ENCODE measurements at places on chromosomes 13 and 19.

- DNase-seq = no peak
Measured at GRCh38 chr13:59300355-59301173, 863.2 kb downstream of the DIAPH3 start.

DNA sequence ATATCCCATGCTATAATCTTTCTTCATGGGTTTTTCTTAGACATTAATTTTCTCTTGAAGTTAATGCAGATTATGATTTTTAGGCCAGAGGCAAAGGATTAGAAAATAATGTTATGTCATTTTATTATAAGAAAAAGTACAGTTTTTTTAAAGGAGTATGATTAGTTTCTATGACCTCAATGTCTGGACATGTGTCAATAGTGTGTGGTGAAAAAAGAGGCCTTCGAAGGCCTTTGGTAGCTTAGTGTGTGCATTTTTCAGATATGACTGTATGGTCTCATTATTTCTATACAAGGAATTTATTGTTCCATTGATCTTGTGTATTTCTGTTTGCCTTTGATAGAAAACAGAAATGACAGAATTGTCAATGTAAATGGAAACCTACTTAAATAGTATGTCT lies 195.6 kb downstream of the GPC5 start:
- DNase-seq = no peak

GRCh38 chr13:32881074-32881776 lies 135.0 kb upstream of the KL start:
- DNase-seq = no peak

DNA sequence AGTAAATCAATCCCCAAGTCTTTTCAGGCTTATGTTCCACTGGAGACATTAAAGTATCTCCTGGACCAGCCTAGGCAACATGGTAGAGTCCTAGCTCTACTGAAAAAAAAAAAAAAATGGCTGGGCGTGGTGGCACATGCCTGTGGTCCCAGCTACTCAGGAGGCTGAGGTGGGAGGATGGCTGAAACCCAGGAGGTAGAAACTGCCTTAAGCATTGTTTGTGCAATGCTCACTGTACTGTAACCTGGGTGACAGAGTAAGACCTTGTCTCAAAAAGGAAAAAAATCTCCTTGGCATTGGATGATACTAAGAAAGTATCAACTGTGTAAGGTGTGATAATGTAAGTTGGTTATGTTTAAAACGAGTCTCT lies 8.8 kb downstream of the KLK8 start:
- no peak for DNase-seq

DNA sequence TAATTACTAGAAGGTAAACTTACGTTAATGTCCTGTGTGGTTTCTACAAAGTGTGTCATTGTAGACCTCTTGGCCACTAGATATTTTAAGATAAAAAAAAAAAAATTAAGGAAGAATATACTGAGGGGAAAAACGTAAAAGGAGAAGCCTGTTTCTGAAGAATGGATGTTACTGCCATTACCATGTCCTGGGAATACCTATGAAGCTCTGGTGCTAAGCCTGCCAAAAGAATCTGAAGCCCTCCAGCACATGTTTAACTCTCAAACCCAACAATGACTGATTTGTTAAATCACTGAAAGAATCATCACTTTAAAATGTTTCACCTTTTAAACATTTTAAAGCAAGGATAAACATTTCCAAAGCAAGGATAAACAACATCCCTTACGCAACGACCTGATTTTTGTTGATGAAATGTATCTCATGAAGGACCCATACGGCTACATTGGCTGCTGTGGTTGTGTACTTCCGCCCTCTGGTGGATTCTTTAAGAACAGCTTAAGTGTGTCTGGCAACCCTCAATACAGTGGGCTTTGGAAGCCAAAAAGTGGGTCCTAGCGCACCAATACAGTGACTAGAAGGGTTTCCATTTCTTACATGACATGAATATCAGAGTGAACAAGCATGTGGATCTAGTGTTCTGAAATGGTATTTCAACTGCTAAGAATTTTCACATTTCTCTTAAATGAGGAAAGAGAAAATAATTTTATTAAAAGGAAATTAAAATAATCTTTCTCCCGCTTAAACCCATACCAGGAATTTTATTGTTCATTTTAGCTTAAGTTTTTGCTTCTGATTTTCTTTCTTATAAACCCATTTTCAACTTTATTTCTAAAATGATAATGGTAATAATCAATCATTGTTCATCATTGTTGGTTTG lies 74.5 kb upstream of the RAP2A start:
- DNase-seq = no peak

- DNase-seq = no peak
Measured at GRCh38 chr13:108342369-108343289, 73.1 kb downstream of the TNFSF13B start.

- no peak for DNase-seq
Measured at GRCh38 chr13:97982286-97982685, 28.8 kb downstream of the IPO5 start.

GRCh38 chr19:51079481-51080110 lies 3.1 kb downstream of the KLK14 start:
- no peak for DNase-seq

- DNase-seq = no peak
Measured at GRCh38 chr13:59094181-59094580, 1069.5 kb downstream of the DIAPH3 start.

DNA sequence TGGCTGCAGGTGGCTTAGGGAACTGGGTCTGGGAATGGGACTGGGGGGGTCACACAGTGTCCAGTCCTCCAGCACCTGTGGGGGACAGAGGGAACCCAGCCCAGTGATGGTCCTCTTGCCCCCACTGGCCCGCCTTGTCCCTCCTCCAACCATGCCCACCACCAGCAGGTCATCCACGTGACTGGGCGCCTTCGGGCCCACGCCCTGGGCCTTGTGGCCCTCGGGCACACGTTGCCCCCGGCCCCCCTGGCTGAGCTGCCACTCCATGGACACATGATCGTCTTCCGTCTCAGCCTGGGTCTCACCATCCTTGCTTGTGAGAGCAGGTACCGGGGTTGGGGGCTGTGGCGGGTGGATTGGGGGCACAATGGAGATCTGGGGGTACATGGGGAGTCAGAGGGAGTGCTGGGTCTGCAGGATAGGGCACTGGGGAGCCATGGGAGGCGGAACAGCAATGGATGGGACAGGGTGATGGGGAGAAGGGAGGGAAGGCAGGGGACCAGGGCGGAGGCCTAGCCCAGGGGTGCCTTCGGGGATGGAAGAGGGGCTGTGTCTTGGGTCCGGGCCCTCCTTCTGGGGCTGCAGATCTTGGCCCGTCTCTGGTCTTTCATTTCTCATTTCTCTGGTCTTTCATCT lies 9.1 kb downstream of the TMEM160 start:
- no peak for DNase-seq

DNA sequence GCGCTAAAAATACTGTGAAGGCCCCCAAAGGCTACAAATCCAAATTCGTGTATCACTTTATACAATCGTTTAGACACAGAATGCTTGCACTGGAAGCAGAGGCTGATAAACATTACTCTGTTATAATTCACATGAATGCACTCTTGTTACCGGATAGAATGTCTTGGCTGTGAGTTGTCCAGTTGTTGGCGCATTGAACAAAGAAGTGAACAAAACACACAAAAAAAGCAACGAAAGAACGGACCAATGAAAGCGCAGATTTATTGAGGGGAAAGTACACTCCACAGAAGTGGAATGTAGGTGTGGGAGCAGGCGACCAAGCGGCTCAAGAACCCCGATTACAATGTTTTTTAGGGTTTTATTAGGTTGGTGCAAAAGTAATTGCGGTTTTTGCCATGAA lies 529 bp upstream of the ZNF418 start:
- DNase-seq = no peak

- DNase-seq = no peak
Measured at GRCh38 chr13:73608157-73608516, 526.1 kb downstream of the KLF12 start.

DNA sequence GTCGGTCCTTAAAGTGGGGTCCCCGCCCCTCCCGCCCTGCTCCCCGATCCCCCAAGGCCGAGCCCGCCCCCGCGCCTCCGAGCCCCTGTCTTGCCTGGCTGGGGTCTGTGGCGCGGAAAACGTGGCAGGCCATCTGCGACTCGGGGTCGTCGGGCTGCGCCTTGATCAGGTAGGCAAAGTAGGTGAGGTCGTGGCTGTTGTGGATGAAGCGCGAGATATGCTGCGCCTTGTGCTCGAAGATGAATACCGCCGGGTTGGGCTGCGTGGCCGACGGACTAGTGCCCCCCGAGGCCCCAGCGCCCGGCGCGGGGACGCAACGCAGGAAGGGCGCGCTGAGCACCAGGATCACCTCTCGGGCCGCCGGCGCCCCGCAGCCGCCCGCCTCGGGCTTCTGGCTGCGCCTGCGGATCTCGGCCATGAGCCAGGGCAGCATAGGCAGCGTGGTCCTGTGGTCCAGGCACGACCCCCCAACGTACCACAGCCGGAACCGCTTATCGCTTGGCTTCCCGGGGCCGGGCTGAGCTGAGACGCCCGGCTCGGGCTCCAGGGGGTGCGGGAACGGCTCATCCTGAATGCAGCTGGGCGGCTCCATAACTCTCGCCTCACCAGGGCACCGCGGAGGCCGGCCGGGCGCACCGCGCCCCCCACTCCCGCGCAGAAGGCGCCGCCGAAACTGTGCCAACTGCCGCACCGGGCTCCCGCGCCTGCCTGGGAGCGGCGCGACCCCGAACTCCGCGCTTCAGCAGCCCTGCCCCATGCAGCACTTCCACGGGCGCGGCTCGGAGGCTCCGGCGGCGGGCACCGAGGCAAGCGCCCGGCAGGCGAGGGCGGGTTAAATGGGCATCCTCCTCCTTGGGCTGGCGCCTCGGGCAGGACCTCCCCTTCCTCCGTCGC lies 546 bp downstream of the TBC1D4 start:
- DNase-seq = peak; percentile 45

GRCh38 chr19:47176071-47176626 lies 45.5 kb downstream of the SAE1 start:
- no peak for DNase-seq

DNA sequence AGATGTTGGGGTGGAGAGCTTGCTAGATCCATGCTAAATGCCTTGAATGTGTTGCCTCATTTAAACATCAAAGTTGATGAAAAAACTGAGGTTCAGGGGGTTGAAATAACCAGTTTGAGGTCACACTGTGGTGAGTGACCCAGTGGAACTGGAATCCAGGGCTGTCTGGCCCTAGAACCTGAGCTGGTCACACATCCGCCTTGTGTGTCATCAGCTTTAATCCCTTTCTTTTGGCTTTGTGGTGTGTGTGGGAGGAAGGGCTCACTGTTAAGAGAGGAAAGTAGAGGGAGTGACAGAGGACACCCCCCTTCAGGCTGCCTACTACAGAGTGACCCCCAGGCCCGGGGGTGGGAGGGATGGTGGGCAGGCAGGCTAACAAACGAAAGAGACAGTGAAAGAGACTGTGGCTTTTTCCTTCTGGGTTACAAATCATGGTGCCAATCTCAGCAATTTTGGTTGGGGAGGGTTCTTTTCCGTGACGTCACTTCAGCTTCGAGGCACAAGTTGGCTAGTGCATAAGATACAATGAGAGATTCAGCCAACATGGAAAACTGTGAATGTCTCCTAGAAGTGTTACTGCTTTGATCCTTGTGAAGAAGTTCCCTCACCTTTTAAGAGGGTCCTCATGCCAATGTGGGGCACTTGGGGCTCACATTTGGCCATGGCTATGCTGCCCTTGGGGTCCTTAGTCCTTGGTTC lies 164.9 kb downstream of the DLEU7 start:
- no peak for DNase-seq

- peak; percentile 1 for DNase-seq
Measured at GRCh38 chr19:45967246-45967645, 6.4 kb downstream of the NOVA2 start.

GRCh38 chr13:71797517-71797916 lies 69.5 kb downstream of the DACH1 start:
- no peak for DNase-seq

DNA sequence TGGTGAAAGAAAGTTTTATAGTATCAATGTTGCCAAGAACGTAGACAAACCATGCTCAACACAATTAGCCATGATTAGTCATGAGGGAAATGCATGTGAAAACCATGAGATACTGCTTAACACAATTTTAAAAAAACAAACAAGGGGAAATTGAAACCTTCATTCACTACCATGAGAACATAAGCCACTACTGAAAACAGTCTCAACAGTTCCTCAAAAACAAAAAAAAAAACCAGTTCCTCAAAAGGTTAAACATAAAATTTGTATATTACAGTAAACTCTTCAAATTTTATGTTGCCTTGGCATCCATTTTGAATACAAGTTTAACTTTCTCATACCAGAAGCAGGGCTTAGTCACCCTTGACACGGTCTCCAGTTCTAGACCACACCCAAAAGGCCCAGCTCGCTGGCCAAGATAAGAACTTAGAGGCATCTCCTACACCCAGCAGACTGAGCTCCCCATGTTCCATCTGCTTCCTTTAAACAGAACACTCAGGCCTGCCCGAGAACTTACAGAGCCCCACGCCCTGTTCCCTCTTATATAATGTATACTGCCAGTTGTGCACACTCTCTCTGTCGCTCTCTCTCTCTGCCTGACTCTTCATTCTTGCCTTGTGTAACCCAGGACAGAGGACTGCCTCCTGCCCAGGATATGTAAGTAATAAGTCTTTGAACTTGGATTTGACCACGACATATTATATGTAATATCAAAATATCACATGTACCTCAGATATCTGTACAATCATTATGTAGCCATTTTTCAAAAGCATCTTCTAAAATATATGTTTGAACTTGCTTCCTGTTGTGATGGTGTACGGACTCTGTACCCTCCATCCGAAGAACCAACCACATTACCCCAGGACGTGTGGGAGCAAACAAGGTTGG lies 67.4 kb downstream of the STK24 start:
- DNase-seq = no peak

- no peak for DNase-seq
Measured at GRCh38 chr13:40220299-40220935, 446.0 kb downstream of the FOXO1 start.

GRCh38 chr13:93244918-93245280 lies 18.3 kb downstream of the GPC6 start:
- DNase-seq = no peak

- DNase-seq = peak; percentile 64
Measured at GRCh38 chr19:16274447-16274846, 50.2 kb upstream of the KLF2 start.

DNA sequence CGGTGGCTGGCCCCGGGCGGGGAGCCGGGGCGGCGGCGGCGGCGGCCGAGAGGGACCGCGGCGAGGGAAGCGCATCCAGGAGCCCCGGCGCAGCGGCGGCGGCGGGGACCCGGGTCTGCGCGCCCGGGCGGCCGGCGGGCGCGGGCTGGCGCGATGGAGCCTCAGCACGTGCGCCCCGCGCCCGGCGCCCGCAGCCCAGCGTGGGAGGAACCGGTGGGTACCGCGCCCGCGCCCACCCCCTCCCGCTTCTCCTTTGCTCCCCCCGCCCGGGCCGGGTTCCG lies 7.8 kb upstream of the DGKH start:
- DNase-seq = no peak

- DNase-seq = peak; percentile 66
Measured at GRCh38 chr19:55346725-55347441, 7.2 kb downstream of the KMT5C start.

- DNase-seq = peak; percentile 12
Measured at GRCh38 chr13:113995051-113995601, 21.2 kb upstream of the C13orf46 start.

Measured in psoas muscle (tissue), 8 donors.